ENCODE measurements at places on chromosomes 5 and 9.

- no peak for DNase-seq
Measured at GRCh38 chr5:75374394-75374814, 37.4 kb downstream of the HMGCR start.

- DNase-seq, result no peak
Measured at GRCh38 chr5:132506094-132506692, 15.6 kb upstream of the IRF1 start.

DNA sequence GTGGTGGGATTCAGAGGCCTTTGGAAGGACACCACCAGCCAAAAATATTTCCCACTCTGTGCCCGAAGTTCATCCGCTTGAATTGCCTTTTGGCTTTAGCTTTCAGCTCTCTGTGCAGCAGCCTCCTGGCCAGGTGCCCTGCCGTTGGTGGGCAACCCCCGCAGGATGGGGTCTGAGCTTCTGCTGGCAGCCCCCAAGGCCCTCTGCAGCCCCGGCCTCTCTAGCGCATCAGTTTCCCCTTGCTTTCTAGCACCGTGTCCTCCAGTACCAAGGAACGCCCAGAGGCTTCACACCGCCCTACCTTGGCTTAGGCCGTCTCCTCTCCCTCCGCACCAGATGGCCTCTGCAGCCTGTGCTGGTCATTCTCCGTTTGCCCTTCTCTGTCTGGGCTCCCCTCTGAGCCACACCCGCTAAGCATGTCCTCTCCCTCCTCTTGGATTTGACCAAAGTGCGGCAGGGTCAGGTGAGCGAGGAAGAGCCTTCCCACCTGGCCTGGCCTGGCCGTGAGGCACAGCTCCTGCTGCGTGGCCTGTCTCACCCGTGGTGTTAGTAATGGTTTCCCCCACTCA lies 4.2 kb upstream of the TSC1 start:
- no peak for DNase-seq

DNA sequence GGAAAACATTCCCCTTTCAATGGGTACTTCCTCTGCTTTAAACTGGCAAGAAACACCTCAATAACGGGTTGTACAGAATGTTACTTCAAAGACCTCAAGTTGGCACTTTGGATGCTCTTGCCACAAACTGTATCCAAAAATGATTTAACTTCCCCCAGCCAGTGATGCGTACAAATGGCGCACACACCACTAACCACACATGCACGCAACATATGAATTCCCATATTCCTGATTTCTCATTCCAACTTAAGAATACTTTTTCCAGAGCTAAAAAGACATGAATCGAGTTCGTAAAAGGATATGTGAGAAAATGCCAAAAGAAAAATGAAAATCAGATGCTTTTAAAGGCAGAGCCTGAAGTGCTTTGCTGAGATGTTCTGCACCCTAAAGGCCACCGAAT lies 388.0 kb upstream of the PIK3R1 start:
- DNase-seq, result no peak

All from right cardiac atrium (tissue), 5 donors.